ENCODE measurements at places on chromosomes 3 and 15.
A peak's percentile ranks its signal among the peaks of the same experiment; 100 is the strongest.

- DNase-seq: no peak
These were observed 407.9 kb upstream of the RGMA start for GRCh38 chr15:93496888-93497287.

- no peak for DNase-seq
These were observed 167.2 kb downstream of the SPATA16 start for GRCh38 chr3:172973799-172974198.

DNA sequence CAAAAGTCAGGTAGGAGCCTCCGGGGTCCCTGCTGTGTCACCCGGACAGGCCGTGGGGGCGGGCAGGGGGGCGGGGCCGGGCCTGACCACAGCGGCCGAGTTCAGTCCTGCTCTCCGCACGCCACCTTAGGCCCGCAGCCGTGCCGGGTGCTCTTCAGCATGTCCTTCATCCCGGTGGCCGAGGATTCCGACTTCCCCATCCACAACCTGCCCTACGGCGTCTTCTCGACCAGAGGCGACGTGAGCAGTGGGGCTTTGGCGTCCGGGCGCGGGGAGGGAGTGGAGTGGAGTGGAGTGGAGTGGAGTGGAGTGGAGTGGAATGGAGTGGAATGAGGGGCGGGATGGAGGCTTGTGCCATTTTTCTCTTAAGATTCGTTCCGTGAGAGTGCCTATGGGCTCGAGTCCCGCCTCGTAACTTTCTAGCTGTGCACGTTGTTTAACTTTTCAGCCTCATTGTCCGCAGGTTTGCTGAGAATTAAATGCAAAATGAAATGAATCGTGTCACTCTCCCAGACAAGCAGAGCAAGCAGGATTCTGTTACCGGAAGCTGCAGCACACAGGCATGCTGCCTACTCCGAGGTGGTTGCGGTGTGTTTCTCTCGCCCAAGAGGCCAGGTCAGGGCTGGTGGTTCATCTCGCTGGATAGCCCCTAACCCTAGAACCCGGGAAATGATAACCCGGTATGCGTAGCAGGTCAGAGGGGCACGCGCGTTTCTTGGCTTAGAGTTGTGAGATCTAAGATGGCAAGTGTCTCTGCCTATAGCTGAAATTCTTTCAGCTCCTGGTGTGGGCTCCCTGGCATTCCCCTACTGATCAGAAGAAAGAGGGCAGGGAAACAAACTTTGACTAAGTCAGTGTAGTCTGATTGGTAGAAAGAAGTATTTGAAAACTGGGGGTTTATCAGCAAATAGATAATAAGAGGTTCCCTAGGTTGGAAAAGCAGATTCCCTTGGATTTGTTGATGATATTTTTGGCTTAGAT is at the start of gene FAH:
Gene FAH, plus strand, starts transcription at position 104 of the 981 bp plus-strand sequence. Its CDS starts 56 bp downstream, at position 160.
- DNase-seq: no peak

DNA sequence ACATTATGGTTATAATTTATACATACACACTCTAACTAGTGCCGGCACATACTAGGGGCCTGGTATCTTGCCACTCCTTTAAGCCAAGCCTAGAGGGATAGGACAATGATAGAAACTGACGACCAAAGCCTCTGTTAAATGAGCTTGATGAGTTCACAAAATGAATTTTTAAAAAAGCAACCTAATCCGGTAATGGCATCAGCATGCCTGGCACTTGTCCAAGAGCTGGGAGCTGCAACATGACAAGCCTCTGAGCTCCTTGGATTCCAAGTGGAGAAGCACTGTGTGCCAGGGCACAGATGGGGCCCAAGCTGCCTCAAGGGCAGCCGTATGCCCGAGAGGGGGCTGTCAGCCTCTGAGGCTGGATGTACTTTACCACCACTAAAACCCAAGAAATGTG is 9.7 kb downstream of the ETV5 start:
- peak; percentile 82 for DNase-seq

- peak; percentile 39 for DNase-seq
These were observed 193.2 kb downstream of the GOLGA6L6 start for GRCh38 chr15:20348291-20348899.

DNA sequence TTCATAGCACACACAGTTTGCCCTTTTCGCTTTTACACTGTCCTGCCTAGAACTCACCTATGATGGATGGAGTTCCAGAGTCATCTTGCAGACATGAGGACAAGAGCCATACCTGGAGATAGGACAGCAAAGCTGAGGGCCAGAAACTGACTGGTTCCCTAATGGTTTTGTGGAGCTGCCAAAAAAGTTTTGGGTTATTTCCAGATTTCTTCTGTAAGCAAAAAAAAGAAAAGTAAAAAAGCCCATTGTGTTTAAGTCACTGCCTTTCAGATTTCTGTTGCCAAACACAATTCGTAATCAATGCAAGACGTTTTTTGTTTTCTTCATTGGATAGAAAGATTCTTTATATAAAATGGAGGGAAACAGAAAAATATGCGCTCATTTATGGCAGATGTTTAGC is 42.4 kb upstream of the KY start:
- no peak for DNase-seq

DNA sequence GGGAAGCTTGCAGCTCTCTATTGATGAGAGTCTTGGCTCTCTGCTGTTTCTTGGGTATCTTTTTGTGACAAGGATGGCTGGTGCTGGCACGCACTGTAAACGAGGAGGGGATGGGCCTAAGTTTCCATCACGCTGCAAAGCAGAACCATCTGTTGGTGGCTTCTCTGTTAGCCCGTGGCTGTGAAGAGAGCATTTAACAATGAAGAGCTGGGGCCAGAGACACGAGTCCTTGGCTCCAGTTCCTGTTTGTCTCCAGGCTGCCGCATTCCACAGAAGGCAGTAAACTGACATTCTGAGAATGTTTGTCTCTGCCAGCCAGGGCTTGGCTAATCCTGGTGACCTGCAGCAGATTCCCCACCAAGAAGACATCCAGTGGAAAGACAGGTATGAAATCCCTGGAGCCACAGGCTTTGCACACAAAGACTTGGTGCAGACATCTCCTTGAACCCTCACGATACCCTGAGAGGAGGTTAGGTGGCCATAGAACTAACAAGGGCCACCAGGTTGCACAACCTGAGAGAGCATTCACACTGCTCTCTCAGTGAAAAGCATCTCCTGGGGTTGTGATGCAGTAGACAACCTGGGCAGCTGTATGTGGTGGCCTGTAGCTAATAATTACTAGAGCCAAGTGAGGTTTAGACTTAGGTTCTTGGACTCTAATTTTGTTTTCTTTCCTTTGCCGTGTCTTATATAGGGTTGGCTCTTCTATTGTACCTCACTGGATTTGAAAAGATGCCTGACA is 130.9 kb downstream of the ASB7 start:
- DNase-seq: no peak

GRCh38 chr3:49004352-49005302 is 2.6 kb upstream of the WDR6 start:
- no peak for DNase-seq

GRCh38 chr3:32708672-32709283 is 23.8 kb downstream of the CNOT10 start:
- no peak for DNase-seq

DNA sequence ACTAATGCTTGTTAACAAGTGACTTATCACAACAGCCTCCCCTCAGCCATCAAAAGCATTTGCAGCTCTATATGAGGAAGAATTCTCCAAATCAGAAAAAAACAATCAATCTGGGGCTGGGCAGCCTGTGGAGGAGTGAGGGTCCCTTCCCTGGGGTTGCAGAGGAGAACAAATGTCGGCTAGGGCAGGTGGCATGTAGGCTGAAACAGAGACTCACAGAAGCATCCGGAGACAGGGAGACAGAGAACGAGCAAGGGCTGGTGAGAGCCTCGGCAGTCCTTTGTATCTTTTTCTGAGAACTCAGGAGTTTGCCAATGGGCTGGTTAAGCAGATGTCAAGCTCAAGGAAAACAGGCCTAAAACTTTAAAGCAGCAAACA is 15.8 kb downstream of the ITGA11 start:
- DNase-seq: no peak

DNA sequence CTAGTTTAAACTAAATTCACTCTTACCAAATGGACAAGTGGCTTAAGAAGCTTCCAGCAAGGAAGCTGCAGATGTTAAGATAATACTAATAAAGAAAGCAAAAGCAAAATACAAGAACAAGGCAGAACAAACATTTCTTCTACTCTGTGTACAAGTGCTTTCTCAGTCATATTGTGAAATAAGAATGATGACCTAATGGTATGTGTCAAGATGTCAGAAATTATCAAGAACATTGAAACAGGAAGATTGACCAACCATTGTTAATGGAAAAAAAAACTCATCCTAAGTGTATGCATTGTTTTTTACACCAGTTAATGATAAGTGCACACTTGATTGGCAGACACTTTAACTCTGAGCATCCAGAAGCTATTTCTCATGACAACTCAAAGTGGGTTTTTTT is 65.4 kb upstream of the P2RY1 start:
- DNase-seq: no peak

GRCh38 chr3:184659797-184660301 is 52.0 kb downstream of the MAGEF1 start:
- DNase-seq: no peak

GRCh38 chr3:72487946-72488737 is 360.1 kb downstream of the SHQ1 start:
- no peak for DNase-seq

Data from aorta (tissue), 5 donors.